ENCODE measurements at places on chromosomes 2 and 18.

DNA sequence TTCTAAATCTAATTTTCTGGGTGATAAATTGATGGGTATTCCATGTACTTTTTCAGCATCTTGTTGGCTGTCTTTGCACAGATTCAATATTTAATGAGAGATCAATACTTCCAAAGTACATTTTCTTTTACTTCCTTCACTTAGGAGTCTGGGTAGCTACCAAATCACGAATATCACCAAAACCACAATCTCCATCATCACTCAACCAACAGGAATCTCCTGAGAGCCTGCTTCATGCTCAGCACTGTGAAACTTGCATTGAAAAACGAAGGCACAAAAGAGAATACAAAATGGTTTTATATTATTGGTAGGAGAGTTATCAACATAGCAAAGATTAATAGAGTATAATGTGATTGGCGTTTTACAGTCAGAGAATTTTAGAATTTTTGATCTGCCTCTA, 261.5 kb upstream of the DSEL start:
- DNase-seq: no peak

DNA sequence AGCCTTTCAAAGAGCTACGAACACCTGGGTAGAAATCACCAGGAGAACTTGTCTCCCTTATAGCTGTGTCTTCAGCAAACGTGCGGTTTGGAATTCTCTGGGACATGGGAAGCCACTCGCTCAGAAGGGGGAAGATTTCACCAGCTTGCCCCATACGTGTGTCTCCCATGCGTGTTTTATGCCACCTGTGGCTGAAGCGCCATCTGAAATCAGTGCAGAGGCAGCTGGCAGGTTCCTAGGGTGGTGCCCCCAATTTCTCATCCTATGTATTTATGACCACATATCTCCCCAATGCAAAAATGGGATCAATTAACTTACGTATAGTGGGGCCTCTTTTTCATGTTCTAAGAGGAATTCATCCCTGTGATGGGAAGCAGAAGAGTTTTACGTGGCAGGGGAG, 81.6 kb downstream of the TPO start:
- no peak for DNase-seq

GRCh38 chr18:44054514-44054913, 626.2 kb upstream of the SETBP1 start:
- no peak for DNase-seq

GRCh38 chr2:190156530-190157212, 94.1 kb upstream of the MSTN start:
- DNase-seq: no peak

DNA sequence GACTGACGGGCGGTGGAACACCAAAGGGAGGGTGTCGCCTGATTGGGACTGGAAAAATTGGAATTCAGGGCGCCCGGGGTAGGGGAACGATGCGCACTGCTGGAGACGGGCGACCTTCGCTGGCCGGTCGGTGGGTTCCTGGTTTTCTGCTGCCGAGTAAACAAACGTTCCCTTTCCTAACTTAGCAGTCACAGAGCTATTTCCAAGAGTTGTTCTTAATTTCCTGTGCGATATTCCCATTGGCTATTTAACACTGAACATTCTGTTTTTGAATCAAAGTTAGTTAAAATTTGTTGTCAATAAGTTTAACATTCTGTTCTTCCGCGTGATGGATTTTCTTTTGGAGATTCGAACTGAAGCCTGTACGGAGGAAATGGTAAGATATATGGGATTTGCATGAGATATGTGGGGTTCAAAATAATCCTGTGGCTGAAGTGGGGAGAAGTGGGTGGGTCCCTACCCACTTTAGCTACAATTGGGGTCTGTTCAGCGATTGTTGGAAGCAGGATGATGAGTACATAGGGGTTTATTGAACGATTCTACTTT, 862 bp downstream of the C18orf54 start:
- peak; percentile 59 for DNase-seq

DNA sequence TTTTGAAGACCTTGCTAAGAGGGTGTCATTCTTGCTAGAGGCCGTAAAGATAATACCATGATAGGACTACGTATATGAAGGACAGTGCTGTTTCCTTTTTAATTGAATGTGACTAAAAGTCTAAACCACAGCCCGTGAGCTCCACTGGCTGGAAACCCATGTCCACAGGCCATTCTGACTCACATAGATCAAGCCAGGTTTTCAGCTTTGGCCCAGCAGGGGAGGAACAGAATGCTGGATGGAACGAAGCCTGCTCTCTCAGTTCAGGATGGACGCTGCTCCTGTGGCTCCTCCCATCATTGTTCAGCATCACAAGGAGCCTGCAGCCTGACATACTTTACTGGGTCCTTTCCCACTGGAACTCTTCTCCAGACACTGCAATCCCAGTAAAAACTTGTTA, 47.6 kb downstream of the ALPK2 start:
- no peak for DNase-seq

DNA sequence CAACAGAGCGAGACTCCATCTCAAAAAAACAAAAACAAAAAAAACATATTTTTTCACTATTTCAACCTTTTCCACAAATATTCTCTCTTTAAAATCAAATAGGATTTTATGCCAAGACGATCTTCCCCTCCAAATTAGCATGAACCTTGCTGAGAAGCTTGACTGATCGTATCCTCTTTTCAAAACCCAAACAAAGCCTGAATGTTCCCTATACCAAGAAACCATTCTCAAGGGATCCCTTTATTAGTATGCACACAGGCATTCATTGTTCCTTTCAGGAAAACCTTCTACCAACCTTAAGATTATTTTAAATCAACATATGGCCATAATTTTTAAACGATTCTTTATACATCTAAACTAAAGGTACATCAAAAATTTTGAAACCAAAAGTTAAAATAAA, 6.3 kb downstream of the SPIRE1 start:
- no peak for DNase-seq

GRCh38 chr18:49172246-49172645, 221.5 kb upstream of the SMAD7 start:
- no peak for DNase-seq

DNA sequence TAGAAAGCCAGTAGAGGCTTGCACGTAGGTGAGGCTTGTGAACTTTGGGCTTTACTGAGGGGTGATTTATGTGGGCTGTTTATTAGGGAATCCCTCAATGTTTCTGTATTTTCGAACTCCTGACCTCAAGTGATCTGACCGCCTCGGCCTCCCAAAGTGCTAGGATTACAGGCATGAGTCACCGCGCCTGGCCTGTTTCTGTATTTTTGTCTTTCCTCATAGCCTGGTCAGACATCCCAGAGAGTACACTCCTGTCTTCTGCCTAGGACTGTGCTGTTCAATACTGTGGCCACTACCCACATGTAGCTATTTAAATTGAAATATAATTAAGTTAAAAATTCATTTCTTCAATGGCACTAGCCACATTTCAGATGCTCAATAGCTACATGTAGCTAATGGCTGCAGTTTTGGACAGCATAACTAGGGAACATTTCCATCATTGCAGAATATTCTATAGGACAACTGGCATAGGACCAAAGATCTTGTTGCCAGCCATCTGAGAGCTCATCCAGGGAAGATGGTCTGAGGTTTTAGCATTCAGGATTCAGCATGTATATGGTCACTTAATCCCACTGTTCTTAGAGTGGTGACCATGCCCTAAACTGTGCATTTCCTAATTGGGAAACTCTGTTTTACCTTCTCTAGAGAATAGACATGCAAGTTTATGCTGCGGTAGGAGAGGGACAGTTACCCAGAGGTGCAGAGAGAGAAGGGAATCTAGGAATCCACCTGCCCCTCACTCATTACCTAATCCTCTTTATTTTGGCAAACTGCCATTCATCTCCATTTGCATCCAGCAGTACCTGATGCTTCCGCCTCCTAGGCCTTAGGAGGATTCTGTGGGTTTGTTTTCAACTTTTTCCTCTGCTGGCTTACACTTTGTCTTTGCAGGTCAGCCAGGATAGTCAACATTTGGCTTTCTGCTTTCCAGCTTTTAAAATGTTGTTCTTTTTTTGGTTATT, 64.4 kb downstream of the LCLAT1 start:
- no peak for DNase-seq

DNA sequence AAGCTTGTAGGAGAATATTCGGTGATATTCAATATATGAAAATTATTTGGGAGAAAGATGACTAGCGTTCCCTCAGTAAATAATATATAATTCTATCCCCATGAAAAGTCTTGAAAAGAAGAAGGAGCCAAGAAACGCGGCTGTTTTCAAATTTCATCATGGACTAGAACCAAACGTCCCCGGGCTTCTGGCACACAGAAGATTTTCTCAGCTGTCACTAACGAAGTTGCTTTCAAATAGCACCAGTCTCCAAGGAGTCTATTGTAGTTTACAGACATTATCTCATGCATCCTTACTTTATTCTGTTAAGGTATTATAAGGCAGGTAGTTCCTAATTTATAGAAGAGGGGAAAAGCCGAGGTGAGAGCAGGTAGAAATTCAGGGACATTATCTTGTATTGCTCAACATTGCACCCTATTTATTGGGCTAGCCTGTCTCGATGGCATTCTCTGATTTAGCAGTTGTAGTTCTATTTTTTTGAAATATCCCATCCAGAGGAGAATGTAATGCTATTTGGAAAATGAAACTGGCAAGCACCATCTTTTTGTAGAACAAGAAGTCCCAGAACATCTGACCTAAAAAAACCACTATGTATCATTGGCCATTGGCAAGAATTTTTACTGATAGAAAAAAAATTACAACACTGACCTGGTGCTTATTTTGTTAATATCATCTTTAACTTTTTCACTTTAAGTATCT, 198.1 kb upstream of the RASGRP3 start:
- DNase-seq: no peak

DNA sequence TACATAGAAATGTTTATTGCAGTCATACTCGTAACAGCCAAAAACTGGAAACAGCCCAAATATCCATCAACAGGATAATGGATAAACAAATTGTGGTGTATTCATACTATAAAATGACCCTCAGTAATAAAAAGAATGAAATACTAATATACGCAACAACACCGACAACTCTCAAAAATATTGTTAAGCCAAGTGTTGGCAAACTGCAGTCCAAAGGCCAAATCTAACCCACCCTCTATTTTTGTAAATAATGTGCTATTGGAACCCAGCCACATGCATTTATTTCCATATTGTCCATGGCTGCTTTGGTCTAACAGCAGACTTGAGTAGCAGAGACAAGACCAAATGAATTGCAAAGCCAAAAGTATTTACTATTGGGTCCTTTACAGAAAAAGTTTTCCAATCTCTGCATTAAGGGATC, 151.0 kb downstream of the MREG start:
- DNase-seq: no peak

DNA sequence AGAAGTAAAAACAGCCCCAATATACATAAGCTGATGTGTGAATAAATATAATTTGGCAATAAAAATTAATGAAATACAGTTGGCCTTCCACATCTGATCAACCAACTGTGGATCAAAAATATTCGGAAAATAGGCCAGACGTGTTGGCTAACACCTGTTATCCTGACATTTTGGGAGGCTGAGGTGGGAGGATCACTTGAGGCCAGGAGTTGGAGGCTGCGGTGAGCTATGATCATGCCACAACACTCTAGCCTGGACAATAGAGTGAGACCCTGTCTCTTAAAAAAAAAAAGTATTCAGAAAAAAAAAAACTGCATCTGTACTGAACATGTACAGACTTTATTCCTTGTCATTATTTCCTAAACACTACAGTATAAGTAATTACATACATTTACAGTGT, 11.5 kb upstream of the PUS10 start:
- no peak for DNase-seq

DNA sequence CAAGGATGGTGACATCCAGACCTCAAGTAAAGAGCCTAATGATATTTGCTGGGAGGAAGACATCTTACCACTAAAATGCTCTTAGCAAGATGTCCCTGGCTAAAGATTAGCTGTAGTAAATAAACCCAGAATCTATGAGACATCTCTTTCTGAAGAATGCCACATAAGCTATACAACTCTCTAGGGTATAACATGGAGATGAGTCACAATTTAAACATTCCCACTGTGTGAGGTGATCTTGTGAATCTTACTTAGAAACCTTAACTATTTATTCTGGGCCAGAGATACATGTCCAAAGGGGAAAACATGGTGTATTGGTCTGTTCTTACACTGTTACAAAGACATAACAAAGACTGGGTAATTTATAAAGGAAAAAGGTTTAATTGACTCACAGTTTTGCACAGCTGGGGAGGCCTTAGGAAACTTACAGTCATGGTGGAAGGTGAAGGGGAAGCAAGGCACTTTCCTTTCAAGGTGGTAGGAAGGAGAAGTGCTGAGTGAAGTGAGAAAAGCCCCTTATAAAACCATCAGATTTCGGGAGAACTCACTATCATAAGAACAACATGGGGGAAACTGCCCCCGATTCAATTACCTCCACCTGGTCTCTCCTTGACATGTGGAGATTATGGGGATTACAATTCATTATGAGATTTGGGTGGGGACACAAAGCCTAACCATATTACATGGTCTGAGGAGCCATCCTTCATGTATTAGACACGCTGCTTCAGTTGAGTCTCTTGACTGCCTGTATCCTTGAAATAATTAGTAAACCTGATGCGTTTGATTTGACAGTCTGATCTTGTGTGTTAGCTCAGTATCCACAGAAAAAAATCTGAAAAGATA, 17.1 kb downstream of the KRCC1 start:
- no peak for DNase-seq

- no peak for DNase-seq
Measured at GRCh38 chr2:101111917-101112771, 39.0 kb downstream of the TBC1D8 start.

All from KBM-7 (cell line).